ENCODE measurements at places on chromosomes 4 and X.

DNA sequence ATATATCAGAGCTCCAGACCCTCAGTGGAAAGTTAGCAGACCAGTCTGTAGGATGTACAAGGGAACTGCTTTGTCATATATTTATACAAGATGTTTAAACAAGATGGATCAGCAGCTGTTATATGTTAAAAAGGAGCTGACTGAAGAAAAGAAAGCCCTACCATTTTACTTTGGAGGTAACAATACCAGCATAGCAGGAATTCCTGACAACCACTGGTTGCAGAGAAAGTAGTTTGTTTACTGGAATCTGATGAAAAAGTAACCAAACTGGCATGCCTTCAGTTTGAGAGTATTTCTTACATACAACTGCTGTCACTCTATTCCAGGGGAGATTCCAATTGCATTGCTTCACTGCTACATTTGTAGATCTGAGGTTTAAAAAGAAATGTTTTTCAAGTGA is 49.5 kb upstream of the GABRQ start:
- DNase-seq = no peak

DNA sequence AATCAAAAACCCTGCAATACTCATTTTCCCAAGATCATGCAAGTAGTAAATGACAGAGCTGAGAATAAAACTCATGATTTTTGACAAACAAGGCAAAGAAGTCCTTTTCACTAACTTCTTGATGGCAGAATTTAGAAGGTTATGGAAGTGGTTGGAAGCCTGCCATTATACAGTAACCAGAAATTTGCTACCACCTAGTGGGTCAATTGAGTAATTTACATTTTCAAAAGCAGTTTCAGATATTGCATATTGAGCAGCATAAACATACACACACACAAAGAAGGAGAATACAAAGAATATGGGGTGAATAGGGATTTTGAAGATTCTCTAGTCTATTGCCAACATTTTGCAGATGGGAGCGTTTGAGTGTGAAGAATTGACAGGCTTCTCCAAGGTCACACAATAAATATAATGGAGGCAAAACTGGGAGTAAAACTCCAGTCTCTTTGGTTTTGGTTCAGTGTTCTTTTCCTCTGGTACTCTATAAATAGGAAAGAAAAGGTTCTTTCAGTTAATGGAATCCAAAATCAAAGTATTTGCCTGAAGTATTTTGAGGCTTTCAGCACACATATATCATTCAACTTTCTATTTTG is 70.2 kb downstream of the GC start:
- peak; percentile 91 for DNase-seq

DNA sequence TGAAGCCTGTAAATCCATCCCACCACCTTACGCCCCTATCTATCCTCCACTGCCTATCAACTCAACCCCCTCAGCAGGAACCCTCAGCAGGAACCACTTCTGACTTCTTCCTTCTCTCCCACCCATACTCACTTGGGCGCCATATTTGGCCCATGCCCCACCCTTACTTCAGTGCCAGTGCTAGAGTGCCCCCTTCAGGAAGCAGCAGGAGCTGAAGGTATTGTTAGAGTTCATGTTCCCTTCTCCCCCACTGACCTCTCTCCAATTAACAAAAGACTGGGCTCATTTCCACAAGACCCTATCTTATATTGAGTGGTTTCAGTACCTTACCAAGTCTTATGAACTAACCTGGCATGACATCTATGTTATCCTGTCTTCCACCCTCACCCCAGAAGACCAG is 363.1 kb upstream of the SLIT2 start:
- DNase-seq = no peak

- DNase-seq = no peak
Observed at GRCh38 chr4:65918212-65918611, 247.9 kb upstream of the EPHA5 start.

DNA sequence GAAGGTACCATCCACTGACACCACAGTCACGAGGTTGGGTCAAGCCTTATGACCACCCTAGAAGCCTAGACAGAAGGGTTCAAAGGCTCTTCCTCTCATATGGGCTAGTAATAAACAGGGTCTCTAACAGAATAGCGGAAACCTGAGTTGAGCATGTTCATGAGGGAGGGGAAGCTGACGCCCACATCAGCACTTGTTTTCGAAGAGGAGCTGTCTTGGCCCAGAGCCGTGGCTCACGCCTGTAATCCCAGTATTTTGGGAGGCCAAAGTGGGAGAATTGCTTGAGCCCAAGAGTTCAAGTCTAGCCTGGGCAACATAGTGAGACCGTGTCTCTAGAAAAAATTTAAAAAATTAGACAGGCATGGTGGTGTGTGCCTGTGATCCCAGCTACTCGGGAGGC is 21.5 kb upstream of the TMSB4X start:
- DNase-seq = no peak

DNA sequence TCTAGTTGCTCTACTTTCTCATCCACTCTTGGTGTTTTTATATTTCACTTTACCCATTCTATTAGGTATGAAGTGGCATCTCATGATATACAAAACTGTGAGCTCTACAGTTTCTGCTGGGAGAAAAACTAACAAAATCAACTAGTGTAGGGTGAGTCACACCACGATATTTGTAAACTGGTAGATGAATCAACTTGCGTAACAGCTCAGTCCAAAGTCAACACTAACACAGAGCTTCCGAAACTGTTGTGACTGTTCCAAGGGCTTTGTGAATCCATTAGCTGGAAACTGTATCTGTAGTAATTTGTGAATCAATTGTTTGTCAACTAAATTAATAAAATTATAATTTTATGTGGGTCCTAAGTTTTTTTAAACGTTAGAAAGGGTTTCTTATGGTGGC is 119.8 kb upstream of the TSPAN5 start:
- no peak for DNase-seq

- DNase-seq = peak; percentile 88
Observed at GRCh38 chrX:69238114-69238886, 73.0 kb upstream of the PJA1 start.

DNA sequence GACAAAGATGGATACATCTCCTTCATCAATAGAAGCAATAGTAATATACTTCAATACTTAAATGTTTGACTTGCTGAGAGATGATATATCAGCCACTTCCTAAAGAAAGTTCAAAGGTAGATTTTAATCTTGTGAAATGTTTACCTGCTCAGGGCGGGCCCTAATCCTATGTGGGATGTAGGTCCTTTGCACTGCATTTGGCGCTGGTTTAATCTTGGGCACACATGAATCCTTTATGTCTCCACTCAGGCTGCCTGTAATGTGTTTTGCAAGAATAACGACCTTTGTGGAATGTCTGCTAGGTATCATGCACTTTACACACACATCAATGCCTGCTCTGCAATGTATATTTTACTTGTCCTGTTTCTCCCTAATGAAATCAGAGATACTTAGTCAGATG is 368.7 kb downstream of the GBA3 start:
- no peak for DNase-seq

GRCh38 chrX:134735015-134735414 is 76.7 kb upstream of the PLAC1 start:
- no peak for DNase-seq

DNA sequence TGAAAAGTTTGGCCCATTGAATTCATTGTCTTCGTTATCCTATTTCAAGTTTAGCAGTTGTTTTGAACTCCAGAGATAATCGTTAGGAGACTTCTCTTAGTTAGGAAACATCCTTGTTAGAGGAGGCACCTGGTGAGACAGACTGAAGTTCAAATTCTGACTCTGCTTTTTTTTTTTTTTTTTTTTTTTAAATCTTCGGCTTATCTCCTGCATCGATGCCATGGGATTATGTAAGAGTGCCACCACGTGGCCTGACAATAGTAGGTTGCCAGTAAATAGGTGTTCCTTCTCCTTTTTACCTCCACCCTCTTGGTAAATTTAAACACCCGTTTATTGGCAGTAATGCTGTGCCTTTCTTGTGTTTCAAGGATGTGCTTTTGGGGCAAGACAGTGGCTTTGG is 149.3 kb downstream of the SOWAHB start:
- no peak for DNase-seq

DNA sequence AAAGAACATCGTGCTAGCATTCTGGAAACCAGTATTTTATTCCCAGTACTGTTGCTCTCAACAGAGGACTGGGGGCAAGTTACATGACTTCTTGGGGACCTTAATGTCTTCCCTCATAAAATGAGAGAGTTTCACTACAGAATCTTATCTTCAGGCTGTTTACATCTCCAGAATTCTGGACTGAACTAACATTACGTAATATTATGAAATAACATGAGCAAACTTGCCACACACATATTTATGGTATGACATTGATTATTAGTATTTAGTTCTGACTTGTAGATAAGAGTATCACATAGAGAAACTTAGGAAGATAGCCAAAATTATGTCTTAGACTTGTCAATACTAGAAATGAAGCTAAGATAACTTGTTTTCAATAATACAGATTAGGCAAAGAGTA is 68.0 kb downstream of the NFKB1 start:
- DNase-seq = no peak

DNA sequence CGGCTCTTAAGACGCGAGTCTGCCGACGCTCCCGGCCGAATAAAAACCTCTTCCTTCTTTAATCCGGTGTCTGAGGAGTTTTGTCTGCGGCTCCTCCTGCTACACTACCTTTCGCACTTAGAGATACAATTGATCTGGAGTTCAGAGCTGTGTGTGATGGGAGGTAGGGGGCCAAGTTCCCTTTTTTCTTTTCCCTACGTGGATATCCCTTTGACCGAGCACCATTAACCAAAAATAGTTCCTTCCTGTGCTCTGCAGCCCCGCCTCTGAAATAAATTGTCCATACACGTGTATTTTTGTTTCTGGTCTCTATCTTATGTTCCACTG is 555 bp upstream of the PGM2 start:
- DNase-seq = no peak

DNA sequence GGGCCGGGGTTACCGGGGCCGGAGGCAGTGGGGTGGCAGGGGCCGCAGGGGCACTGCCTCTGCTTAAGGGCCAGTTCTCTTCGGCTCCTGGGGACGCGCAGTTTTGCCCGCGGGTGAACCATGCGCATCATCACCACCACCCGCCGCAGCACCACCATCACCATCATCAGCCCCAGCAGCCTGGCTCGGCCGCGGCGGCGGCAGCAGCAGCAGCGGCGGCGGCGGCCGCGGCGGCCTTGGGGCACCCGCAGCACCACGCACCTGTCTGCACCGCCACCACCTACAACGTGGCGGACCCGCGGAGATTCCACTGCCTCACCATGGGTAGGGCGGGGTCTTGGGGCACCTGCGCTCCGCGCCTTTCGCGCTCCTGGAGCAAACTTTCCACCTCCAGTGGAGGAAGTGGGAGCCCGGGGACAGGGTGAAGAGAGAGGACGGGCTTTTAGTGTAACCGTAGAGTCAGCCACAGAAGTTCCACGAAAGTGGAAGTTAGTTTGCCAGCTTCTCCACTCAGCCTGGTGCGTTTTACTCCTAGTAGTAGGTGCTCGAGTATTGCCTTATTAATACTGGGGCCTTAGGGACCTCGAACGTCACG is 729 bp downstream of the GSX2 start:
- peak; percentile 32 for DNase-seq

- DNase-seq = peak; percentile 1
Observed at GRCh38 chr4:145099653-145100052, 1.5 kb downstream of the ABCE1 start.

DNA sequence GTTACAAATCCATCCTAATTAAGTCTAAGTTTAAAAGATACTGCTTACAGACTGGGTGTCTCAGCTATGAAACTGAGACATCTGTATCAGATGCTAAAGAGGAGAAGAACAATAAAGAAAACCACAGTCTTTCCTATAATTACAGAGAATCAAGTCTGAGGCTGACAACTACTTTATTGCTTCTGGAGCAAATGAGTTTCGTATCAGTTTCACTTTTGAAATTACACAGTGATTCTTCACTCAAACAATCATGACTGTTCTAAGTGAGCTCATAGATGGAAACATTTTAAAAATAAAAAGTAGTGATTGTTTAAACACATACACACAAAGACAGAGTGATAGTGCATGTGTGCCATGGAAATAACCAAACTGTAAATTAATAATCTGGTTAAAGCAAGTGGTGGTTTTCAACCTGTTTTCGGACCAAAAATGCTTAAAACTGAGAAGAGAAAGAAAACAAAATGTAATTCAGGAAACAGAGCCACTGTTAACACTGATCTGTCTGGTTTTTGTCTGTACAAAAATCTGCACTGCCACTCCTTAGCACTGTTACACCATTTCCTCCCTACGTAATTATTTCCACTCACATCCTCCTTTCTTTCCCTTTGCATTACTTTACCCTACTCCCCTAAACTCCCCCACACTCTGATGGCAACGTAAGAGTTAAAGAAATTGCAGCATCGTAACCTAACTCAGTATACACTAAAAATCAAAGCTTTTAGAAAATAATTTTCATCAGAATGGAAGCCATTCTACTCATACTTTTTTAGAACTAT is 12.5 kb downstream of the RFC1 start:
- no peak for DNase-seq

DNA sequence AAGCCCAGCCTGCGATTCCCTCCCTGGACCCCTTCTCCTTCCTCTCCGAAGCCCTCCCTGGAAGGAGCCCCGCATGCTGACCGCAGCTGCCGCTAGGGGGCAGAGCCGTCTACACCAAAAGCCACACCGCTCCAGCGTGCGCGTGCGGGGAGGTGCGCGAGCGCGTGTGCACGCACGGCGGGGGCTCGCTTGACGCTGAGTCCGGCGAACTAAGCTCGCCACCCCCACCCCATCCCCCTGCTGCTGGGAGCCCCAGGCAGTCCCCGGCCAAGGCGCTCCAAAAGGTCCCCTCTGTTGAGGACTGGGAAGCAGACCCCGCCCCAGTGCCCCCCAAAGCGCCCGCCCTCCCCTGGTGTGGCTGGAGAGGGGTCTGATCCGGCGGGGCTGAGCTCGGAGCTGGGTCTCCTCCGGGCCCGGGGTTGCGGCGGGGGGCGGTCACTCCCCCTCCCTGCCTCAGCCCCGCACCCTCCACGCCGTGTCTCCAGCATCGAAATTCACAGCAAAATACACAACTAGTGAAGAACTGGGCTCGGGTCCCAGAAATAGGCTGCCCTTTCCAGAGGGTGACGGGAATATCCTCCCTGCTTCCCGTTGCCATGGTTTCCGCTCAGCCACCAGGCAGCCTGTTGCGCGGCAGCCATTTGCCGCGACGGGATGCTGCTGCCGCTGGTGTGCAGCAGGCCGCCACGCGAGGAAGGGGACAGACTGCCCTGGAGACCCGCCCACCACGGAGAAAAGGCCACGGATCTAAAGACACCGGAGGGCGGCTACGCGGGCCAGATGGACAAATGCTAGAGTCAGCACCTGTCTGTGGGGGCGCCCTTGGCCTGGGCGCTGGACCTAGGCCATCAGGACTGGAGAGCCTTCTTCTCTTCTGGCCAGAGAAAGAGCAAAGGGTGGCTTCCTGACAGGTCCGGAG is 11.2 kb upstream of the CCNQ start:
- DNase-seq = peak; percentile 76

- DNase-seq = no peak
Observed at GRCh38 chr4:138158746-138159297, 83.3 kb downstream of the SLC7A11 start.

DNA sequence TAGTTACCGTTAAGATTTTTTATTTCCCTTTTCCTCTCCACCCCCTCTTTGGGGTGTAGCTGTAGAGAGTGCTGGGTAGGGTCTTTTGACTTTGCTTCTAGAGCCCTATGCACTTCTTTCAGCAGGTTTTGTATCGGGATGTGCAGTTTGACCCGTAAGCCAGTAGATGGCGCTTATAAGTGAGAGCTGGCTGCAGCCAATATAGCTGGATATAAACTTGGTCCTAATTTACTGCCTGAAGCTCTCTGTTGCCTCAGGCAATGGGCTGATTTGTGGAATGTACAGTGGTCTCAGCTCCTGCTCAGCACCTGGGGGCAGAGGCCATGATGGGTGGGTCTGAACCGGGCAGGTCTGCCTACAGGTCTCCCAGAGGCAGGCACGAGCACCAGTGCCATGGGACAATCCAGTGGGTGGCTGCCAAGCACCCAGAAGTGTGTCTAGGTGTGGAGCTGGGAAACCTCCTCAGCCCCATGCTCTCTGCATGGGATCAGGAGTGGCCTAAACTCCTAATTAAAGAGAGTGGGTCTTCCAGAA is 146.5 kb downstream of the SPANXN1 start:
- no peak for DNase-seq
